ENCODE measurements at places on chromosomes 4 and X. TPM values are rescaled to one million over a fixed set of nuclear protein-coding genes. Genes with fewer than 3 reads are reported as not detected.

GRCh38 chrX:71098951-71099506, 3.4 kb downstream of the FOXO4 start:
- DNase-seq: no peak

DNA sequence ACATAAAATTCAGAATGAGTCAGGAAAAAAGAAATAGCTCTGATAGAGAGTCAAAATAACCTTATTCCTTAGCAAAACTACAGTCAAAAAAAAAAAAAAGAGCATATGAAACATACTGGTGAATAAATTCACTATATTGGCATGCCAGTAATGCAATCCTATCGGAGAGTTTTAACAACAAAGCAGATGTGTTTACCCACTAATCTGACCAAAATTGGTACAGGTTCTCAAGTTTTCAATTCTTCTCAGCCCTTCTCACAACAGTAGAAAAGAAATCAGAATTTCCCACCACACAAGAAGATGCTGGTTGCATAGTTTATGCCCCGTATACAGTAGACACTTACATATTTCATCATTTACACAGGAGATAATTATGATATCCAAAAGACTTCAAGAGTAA, 59.4 kb downstream of the LCORL start:
- no peak for DNase-seq

GRCh38 chr4:124483048-124483906, 229.3 kb downstream of the ANKRD50 start:
- DNase-seq: no peak

Gene AREG
- 0.25 TPM for polyA plus RNA-seq

- no peak for DNase-seq
Measured at GRCh38 chrX:107713543-107714205, 61.9 kb downstream of the TSC22D3 start.

DNA sequence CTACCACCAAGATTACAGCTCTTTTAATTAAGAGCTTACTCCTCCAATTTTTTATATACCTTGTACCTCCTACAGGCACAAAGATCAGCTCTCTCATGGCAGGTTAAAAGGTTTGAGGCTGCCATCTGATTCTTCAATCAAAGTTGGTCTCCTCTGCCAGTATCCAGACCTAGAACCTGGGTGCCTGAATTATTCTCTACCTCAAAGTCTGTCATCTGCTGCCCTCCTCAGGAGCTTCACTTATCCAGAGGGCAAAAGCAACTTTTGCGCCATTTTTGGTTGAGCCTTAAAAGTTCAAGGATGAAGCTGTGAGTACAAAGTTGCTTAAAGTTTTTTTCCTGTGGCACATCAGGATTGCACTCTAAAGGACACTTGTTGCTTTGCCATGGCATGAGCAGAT, 343.7 kb upstream of the PPP1R2C start:
- DNase-seq: no peak

Gene BTK
- 2.3 TPM for polyA plus RNA-seq

DNA sequence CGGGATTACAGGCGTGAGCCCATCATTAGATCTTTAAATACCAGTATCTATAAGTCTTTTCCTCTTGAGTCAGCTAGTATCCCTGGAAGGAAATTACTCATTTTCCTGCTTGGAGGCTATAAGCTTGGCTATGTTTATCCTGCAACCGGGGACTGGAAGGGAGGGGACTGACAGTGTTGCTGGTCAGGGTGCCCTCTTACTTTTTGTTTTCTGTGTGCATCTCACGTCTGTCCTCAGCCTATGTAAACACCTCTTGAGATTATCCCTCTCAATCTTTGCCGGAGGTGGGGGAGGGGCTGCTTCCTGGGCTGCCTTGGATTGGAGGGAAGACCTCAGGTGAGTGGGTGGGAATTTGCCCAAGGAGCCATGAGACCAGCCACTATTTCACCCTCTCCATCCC, 37.0 kb downstream of the HTT start:
- DNase-seq: no peak

- DNase-seq: peak; percentile 14
Measured at GRCh38 chrX:10379878-10380277, 223.1 kb downstream of the CLCN4 start.

- DNase-seq: no peak
Measured at GRCh38 chrX:18575744-18576143, 96.2 kb downstream of the RS1 start.

Gene MAGEA11
- polyA plus RNA-seq: not detected

DNA sequence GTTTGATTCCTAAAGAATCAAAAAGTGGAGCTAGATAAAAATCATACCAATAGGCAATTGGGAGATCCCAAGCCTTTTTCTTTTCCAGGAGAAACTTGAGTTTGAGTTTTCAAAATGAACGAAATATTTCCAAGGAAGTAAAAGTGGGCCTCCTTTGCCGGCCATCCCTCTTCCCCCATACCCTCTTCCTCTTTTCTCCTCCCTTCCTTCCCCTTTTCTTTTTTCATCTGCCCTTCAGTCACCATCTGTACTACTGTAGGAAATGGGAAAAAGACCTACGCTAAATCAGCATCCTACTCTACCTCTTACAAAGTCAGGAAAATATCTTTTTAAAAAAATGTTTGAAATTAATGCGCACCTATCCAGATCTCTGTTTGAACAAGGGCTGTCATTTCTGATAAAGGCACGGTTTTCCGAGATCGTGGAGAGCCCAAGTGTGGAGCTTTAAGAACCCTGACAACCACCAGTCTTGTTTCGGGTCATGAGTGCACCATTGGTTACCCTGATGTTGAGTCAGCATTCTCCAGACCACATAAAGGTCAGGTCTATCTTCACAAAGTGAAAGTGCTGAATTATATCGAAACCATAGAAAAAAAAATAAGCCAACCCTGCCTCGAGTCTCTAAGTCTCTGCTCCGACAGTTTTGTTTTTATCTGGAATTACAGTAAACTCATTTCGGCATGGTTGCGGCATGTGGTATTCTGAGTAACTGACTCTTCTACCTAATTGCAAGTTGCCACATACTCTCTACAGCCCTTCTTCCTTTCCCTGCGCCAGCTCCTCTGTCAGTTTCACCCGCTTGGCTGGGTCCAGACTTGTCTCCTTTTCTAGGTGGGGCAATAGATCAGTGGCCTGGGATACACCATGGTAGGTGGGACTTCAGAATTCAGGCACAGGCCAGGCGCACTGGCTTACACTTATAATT, 140.2 kb upstream of the KLF3 start:
- no peak for DNase-seq

Measured in left kidney (tissue), 8 donors.